Body of pancreas (tissue), 4 donors: ENCODE measurements at places on chromosomes 7 and 10. TPM values are rescaled to one million over a fixed set of nuclear protein-coding genes. Genes with fewer than 3 reads are reported as not detected.
A peak's percentile ranks its signal among the peaks of the same experiment; 100 is the strongest.

- peak within 1 kb of the TSS; percentile 62 for H3K4me3 ChIP-seq
- H3K4me1 ChIP-seq, result peaks cover 27% of the 10 kb centered on the region
- peak within 1 kb of the TSS; percentile 39 for H3K27ac ChIP-seq
- DNase-seq, result peak; percentile 48
- H3K36me3 ChIP-seq, result no peaks in the 10 kb centered on the region
These were observed at the start of gene BEND7 for GRCh38 chr10:13528875-13529713. TSS of gene BEND7 (minus strand) at chr10:13529014. CDS start at chr10:13528533, 481 bp downstream.

DNA sequence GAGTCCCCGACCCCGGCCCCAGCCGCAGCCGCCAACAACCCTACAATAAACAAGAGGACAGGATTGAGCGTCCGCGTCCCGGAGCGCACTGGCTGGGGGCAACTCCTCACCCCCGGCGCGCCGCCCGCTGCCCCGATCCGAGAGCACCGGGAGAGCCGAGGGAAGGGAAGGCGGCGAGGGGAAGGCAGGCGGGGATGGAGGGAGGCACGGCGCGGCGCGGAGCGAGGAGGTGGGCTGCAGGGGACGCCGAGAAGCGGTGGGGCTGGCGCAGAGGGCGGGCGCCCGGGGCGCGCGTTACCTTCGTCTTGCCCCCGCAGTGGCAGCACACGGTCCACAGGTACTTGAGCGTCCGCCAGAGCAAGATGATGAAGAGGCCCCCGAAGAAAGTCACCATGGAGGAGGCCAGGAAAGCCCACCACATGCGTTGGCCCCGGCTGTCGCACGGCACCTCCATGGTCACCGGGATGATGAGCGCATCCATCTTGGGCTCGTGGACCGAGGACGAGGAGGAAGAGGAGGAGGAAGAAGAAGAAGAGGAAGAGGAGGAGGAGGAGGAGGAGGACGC lies 559 bp downstream of the KCNMA1 start:
- DNase-seq, result no peak
- peaks cover 9% of the 10 kb centered on the region for H3K27me3 ChIP-seq
- no peak overlapping the region for H3K4me3 ChIP-seq
- H3K27ac ChIP-seq, result no peak overlapping the region

DNA sequence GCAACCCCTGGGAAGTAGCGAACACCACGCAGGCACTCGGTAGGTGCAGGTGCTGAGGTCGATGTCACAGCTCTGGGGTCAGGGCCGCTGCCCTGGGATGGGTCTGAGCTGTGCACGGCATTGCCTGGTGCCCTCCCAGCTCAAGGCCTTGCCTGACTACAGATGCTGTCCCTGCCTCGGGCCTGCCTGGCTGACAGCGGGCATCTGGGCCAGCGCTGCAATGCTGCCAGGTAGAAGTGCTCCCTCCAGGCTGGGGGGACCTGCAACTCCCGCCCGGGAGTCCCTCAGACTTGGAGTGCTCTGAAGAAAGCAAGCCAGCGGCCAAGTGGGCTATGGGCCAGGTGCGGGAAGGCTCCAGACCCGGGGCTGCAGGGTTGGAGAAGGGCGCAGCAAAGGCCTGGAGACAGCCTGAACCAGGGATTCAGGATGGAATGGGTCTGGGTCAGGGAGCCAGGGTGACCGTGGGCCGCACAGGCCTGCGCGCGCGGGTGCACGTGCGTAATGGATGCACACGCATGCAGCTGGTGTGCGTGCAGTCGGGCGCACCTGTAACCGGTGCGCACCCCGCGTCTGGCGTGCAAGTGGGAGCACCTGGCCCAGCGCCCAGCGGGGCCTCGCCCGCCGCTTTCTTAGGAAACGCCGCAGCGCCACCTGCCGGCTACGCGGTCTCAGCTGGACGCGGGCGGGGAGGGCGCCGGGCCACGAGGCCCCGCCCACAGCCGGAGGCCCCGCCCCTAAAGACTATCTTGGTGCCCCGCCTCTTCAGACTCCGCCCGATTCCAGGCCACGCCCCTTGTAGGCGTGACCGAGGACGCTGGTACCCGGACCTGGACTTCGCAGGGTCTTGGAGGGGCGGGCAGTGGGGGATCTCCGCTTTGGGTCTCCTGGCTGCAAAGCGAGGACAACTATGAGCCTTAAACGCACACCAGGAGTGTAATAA lies 46.7 kb downstream of the MICALL2 start:
- H3K4me3 ChIP-seq, result no peak overlapping the region
- H3K4me1 ChIP-seq, result peaks cover 10% of the 10 kb centered on the region
- peak; percentile 86 for DNase-seq
- no peak overlapping the region for H3K27ac ChIP-seq
- no peaks in the 10 kb centered on the region for H3K36me3 ChIP-seq
- H3K27me3 ChIP-seq, result peaks cover 19% of the 10 kb centered on the region

DNA sequence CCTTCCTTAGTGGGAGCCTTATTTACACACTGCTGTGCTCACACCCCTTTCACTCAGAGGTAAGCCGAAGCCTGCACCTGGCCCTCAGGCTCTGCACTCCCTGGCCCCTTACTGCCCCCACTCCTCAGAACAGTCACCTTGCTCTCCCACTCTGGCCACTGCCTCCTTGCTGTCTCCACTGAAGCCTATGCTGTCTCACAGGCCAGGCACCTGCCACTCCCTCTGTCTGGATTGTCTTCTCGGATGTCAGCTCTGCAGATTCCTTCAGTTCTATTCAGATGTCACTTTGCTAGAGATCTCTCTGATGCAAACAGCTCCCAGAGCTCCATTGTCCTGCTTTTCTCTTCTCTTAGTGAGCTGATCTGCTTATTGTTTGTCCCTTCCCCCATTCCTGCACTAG lies 390.7 kb downstream of the DPP6 start:
- no peak overlapping the region for H3K27ac ChIP-seq
- no peaks in the 10 kb centered on the region for H3K36me3 ChIP-seq
- no peak for DNase-seq

- H3K4me3 ChIP-seq, result peak overlapping the region; percentile 41
- no peaks in the 10 kb centered on the region for H3K27me3 ChIP-seq
These were observed 9.9 kb downstream of the SKIDA1 start for GRCh38 chr10:21515361-21516241.

GRCh38 chr10:49170632-49171325 lies 17.4 kb downstream of the TMEM273 start:
- H3K4me1 ChIP-seq, result no peaks in the 10 kb centered on the region
- no peaks in the 10 kb centered on the region for H3K27me3 ChIP-seq
- no peaks in the 10 kb centered on the region for H3K36me3 ChIP-seq
- no peak overlapping the region for H3K27ac ChIP-seq
- no peak for DNase-seq
- H3K4me3 ChIP-seq, result no peak overlapping the region

DNA sequence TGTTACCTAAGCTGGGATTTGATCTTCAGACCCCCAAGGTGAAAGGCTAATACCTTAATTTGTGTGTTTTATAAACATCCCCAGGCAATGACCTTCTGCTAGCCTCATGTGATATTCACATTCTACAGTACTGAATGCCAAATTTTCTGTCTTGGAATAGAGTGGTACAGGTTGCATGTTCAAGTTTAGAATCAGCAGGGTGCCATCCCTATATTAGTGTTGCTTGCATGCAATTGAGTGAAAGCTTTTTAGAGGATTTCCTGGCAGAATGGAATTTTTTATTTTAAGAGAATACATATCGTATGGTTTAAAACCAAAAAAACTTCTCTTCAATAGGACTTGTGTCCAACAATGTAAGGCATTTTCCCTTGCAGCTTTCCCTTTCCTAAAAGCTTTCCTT lies 107.3 kb downstream of the LRMDA start:
- no peak overlapping the region for H3K4me3 ChIP-seq
- no peak overlapping the region for H3K27ac ChIP-seq
- H3K4me1 ChIP-seq, result no peaks in the 10 kb centered on the region
- H3K36me3 ChIP-seq, result no peaks in the 10 kb centered on the region

- no peak overlapping the region for H3K27ac ChIP-seq
- no peak overlapping the region for H3K4me3 ChIP-seq
- DNase-seq, result no peak
- no peaks in the 10 kb centered on the region for H3K4me1 ChIP-seq
- H3K36me3 ChIP-seq, result no peaks in the 10 kb centered on the region
These were observed 60.9 kb downstream of the RBM20 start for GRCh38 chr10:110704906-110705476.

GRCh38 chr10:106795619-106796018 lies 368.9 kb downstream of the SORCS1 start:
- DNase-seq, result peak; percentile 35
- no peaks in the 10 kb centered on the region for H3K4me1 ChIP-seq
- no peaks in the 10 kb centered on the region for H3K27me3 ChIP-seq
- H3K36me3 ChIP-seq, result no peaks in the 10 kb centered on the region

- DNase-seq, result no peak
- H3K4me3 ChIP-seq, result no peak overlapping the region
- H3K4me1 ChIP-seq, result no peaks in the 10 kb centered on the region
- no peak overlapping the region for H3K27ac ChIP-seq
- H3K36me3 ChIP-seq, result no peaks in the 10 kb centered on the region
These were observed 55.3 kb upstream of the GRB10 start for GRCh38 chr7:50837965-50838364.

GRCh38 chr7:36565792-36566356 lies 158.4 kb downstream of the AOAH start:
- H3K27ac ChIP-seq, result no peak overlapping the region
- no peak overlapping the region for H3K4me3 ChIP-seq
- no peaks in the 10 kb centered on the region for H3K36me3 ChIP-seq
- H3K27me3 ChIP-seq, result no peaks in the 10 kb centered on the region
- DNase-seq, result no peak
- H3K4me1 ChIP-seq, result peaks cover 41% of the 10 kb centered on the region

- no peaks in the 10 kb centered on the region for H3K4me1 ChIP-seq
- no peak overlapping the region for H3K4me3 ChIP-seq
- no peak overlapping the region for H3K27ac ChIP-seq
- H3K36me3 ChIP-seq, result no peaks in the 10 kb centered on the region
- no peaks in the 10 kb centered on the region for H3K27me3 ChIP-seq
These were observed 410.4 kb upstream of the FOXK1 start for GRCh38 chr7:4271716-4272015.

DNA sequence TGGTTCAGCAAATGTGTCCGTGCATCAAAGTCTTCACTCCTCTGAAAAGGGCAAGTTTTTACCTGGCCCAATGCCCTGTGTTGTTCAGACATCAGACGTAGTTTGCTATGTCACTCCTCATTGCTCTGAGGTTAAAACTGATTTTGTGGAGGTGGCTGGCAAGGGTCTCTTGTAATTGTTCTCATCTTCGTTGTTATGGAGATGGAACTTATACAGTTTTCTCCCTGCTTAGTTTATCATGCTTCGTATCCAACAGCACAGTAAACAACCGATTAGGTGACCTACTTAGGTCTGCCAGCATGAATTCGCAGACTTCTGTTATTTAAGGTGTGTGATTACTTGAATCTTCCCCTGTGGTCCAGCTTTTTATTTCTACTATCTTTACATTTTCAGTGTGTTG lies 274.1 kb upstream of the SMIM30 start:
- peaks cover 13% of the 10 kb centered on the region for H3K4me1 ChIP-seq
- no peak overlapping the region for H3K4me3 ChIP-seq
- no peak for DNase-seq
- H3K36me3 ChIP-seq, result no peaks in the 10 kb centered on the region
- no peaks in the 10 kb centered on the region for H3K27me3 ChIP-seq

DNA sequence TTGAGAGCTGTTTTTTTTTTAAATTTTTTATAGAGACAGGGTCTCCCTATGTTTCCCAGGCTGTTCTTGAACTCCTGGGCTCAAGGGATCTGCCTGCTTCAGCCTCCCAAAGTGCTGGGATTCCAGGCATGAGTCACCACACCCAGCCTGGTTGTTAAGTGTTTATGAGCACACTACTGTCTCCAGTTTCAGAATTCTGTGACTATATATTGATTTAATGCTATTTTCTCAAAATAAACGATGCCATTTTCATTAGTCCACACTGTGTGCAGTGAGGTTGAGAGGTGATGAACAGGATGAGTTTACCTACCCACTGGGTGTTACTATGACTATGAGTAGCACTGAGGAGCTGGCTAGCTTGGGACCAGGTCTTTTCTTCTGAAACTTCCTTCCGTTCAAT lies 110.9 kb upstream of the FAM180A start:
- no peaks in the 10 kb centered on the region for H3K36me3 ChIP-seq
- H3K27ac ChIP-seq, result no peak overlapping the region
- H3K4me1 ChIP-seq, result no peaks in the 10 kb centered on the region

DNA sequence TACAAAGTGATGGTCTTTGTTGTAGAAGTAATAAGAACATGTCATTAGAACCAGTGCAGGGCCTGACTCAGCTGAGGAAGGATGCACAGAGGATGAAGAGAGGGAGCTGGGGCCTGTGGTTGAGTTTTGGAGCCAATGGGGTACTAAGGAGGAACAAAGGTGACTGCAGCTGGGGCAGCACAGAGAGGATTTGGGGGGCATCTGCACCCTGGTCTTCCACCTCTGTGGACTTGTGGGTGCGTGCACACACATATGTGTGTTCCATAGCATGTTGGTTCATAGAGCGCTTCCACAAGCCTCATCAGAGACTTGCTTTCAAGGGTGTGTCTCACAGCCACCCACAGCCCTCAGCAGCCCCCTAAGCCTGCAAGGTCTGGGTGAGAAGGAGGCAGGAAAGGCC lies 650.3 kb upstream of the MGMT start:
- no peaks in the 10 kb centered on the region for H3K27me3 ChIP-seq
- no peaks in the 10 kb centered on the region for H3K4me1 ChIP-seq
- H3K27ac ChIP-seq, result no peak overlapping the region
- no peak overlapping the region for H3K4me3 ChIP-seq

DNA sequence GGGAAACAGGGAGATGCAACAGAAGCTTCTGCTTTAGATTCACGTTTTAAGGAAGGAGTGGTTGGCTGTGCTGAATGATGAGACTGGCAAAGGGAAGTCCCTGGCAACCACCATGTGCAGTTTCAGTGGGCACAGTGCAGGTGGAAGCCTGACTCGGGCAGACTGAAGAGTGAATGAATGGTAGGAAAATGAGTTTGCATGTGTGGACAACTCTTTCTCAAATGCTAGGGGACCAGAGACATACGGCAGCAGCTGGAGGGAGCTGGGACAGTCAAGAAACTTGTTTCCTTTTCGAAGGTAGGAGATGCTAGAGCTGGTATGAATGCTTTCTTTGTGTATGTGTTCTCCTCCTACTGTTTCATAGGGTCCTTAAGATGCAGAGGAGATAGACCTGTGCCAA lies 29.0 kb downstream of the PODXL start:
- H3K4me1 ChIP-seq, result peaks cover 49% of the 10 kb centered on the region
- no peaks in the 10 kb centered on the region for H3K27me3 ChIP-seq
- DNase-seq, result no peak
- no peak overlapping the region for H3K4me3 ChIP-seq
- no peak overlapping the region for H3K27ac ChIP-seq

GRCh38 chr10:80542053-80542452 lies 4.4 kb downstream of the SH2D4B start:
- no peak overlapping the region for H3K27ac ChIP-seq
- H3K27me3 ChIP-seq, result no peaks in the 10 kb centered on the region
- no peaks in the 10 kb centered on the region for H3K4me1 ChIP-seq
- no peaks in the 10 kb centered on the region for H3K36me3 ChIP-seq
- no peak overlapping the region for H3K4me3 ChIP-seq

The CRYGN gene
- not detected for total RNA-seq

The GCK gene
- total RNA-seq, result 1.3 TPM

The FGL2 gene
- 4.3 TPM for total RNA-seq

The CDNF gene
- total RNA-seq, result 1.3 TPM

The CYP3A7 gene
- 1.3 TPM for total RNA-seq

The HACD1 gene
- 1.0 TPM for total RNA-seq

The SLC39A12 gene
- total RNA-seq, result not detected

The ZPBP gene
- total RNA-seq, result not detected

The CDHR1 gene
- total RNA-seq, result not detected

The HOXA3 gene
- not detected for total RNA-seq
